ENCODE measurements at places on chromosomes 1 and 21.

GRCh38 chr21:31850886-31851285 is 21.9 kb upstream of the HUNK start:
- no peak for DNase-seq

- DNase-seq: peak; percentile 98
These were observed 71.7 kb downstream of the SEC16B start for GRCh38 chr1:177897998-177898654.

DNA sequence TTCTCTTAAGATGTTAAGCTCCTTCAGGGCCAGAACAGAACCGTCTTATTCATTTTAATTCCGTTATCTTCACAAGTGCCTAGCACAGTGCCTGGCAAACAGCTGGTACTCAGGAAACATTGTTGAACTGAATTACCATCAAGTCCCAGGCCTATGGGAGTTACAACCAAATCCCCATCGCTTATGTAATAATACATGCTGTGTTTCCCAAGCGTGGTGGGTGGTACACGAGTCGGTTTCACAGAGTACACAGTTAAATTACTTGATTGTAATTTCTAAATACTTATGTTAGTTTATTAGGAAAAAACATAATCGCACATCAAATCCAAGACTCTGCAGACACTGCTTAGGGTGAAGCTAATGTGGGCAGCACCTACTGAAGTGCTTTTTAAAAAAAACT is 1.0 kb downstream of the ANGEL2 start:
- no peak for DNase-seq

- DNase-seq: no peak
These were observed 27.9 kb upstream of the BMP8B start for GRCh38 chr1:39816415-39817090.

Measured in NCI-H187 treated with DMSO at 0.1 percent for 48 hours (cell line).